NCI-H446 treated with DMSO at 0.1 percent for 48 hours (cell line): ENCODE measurements at places on chromosomes 13 and 19.

- DNase-seq, result no peak
Measured at GRCh38 chr13:35860661-35861060, 270.5 kb downstream of the DCLK1 start.

GRCh38 chr13:51229101-51229719, 7.0 kb downstream of the FAM124A start:
- no peak for DNase-seq

DNA sequence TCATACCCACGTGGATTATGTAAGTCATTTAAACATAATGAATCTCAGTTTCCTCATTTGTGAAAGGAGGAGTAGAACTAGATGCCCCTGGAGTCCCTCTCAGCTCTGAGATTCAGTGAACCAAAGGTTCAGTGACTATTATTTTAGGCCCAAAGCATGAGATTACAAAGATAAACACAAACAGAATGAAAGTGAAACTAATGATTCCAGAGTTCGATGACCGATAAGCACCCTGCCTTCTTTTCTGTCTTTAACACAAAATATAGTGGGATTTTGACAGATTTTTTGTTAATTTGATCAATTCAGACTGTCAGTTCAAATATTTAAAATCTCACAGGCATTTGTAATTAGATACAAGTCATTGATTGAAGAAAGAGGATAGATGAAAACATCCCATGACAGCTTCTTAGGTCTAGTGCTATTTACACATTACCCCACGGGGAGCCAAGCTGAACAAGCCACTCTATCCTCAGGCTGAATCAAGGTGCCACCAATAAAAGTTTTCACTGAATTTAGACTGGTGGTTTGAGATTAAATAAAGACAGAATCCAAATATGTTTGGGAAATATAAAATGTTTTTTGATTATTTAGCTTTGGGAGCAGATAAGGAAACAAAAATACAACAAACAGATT, 64.6 kb upstream of the RAP2A start:
- no peak for DNase-seq

- no peak for DNase-seq
Measured at GRCh38 chr19:3039641-3040077, 10.6 kb upstream of the TLE2 start.

DNA sequence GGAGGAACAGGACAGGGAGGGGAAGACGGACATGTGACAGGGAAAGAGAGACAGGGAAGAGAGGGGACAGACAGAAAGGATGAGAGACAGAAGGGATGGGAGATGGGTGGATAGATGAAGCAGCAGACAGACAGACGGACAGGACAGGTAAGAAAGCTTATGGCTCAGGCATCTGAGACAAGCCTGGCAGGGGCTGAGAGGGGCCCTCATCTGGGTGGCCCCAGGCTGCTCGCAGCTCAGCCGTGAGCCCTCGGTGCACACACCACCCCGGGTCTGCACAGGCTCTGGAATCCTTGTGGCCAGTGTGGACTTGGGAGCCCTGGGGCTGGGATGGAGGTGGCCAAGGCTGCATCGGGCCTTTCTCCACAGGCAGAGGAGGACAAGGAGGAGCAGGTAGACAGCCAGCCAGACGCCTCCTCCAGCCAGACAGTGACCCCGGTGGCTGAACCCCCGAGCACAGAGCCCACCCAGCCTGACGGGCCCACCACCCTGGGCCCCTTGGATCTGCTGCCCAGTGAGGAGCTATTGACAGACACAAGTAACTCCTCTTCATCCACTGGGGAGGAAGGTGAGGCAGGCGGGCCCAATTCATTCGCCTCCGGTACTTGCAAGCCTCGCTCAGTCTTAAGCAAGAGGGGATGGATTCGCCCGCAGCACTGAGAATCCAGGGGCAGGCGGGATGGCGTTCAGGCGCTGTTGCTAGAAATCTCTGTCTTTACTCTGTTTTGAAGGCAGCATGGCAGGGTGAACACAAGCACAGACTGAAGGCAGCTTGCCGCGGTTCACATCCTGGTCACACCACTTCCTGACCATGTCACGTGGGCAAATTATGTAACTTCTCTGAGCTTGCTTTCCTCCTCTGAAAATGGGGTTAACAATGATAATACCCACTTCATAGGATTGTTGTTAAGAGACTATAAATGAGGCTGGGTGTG, 14.0 kb downstream of the GRAMD1A start:
- no peak for DNase-seq

DNA sequence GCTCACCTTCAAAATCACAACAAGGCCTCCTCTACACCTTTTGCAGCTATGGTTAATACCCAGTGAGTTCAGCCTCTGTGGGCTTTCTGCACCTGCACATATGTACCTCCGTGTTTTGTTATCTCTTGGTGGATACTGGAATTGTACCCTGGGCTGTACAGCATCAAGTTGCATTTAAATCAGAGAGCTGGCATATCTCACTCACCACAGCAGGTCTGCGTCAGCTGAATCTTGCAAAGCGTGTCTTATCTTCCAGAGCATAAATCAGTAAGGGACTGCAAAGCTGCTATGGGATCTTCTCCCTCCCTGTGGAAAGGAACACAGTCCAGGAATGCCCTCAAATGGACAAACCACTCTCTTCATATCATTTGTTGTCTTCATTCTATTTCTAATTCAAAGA, 1048.7 kb downstream of the UQCRFS1 start:
- DNase-seq, result no peak

DNA sequence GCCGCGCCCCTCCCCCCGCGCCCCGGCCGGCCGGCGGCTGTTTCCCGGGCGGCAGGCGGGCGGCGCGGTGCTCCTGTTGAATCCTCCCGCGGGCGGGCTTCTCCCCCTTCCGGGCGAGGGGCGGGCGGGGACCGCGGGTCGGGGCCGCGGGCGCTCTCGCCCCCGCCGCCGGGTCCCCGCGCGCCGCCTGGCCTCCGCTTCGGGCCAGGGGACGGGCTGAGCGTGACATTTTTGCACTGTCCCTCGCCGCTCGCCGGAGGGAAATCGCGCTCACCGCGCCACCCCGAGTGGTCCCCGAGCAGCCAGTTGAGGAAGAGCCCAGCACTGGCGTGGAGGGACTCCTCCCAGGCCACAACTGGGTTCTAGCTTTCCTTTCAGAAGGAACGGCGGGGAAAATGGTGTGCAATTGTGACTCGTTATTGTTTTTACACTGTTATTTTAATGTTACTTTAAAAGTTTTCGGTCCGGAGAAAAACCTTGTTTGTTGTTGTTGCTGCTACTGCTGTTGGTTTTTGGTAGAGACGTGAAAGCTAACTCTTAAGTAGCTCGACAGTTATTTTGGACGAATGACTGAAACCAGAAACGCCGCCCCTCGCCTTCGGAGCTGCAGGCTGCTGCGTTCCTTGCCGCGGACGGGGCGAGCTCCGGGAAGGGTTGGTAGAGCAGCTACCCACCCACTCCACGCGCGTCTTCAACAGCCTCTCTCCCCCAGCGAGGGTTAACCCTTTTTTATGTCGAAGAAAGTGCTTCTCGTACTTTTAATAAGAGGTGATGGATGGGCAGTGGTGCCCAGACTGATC, 959 bp downstream of the PDS5B start:
- no peak for DNase-seq

- no peak for DNase-seq
Measured at GRCh38 chr19:7267792-7268704, 26.2 kb downstream of the INSR start.

- DNase-seq, result no peak
Measured at GRCh38 chr19:7349231-7349591, 474 bp downstream of the ARHGEF18 start.

DNA sequence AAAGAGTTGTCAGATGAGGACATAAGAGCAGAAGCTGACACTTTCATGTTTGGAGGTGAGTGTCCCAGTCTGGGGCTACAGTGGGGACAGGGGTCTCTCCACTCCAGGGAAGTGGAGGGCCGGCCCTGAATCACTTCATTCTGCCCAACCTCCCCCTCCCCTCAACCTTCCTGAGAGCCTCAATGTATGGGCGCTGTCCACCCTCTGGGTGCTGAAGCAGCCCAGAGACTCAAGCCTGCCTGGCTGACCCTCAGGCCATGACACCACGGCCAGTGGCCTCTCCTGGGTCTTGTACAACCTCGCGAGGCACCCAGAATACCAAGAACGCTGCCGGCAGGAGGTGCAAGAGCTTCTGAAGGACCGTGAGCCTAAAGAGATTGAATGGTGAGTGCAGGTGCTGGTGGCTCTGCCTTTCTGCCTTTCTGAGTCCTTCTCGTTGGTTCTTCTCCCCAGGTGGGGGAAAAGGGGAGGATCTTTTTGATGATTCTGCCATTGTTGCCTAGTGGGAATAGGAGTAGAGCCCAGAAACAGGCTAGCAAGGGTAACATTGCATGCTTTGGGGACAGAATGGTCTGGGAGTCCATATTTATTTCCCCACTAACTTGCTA, 8.8 kb downstream of the CYP4F8 start:
- DNase-seq, result no peak

- peak; percentile 76 for DNase-seq
Measured at GRCh38 chr19:15432629-15433518, 14.1 kb upstream of the AKAP8L start.

- no peak for DNase-seq
Measured at GRCh38 chr13:111116856-111117255, 1.7 kb downstream of the ARHGEF7 start.

GRCh38 chr13:89828506-89828905, 1519.0 kb upstream of the MIR17HG start:
- DNase-seq, result no peak

- DNase-seq, result peak; percentile 80
Measured at GRCh38 chr19:38229585-38230073, 5.6 kb upstream of the DPF1 start.

DNA sequence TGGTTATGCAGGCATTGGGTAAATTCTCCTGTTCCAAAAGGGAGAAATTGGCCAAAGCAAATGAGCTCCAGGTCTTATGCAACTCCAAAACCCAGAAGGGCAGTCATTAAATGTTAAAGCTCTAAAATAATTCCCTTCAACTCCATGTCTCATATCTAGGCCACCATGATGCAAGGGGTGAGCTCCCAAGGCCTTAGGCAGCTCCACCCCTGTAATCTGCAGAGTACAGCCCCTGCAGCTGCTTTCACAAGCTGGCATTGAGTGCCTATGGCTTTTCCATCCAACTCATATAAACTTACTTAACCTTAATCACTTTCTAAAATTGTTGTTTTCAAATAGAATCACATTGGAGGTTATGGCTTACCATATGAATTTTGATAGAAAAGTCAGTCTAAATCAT, 44.7 kb upstream of the ZNF429 start:
- DNase-seq, result no peak

GRCh38 chr13:27476943-27477703, 26.8 kb upstream of the MTIF3 start:
- DNase-seq, result no peak

- DNase-seq, result peak; percentile 57
Measured at GRCh38 chr19:17755977-17756670, 4.8 kb downstream of the FCHO1 start.

DNA sequence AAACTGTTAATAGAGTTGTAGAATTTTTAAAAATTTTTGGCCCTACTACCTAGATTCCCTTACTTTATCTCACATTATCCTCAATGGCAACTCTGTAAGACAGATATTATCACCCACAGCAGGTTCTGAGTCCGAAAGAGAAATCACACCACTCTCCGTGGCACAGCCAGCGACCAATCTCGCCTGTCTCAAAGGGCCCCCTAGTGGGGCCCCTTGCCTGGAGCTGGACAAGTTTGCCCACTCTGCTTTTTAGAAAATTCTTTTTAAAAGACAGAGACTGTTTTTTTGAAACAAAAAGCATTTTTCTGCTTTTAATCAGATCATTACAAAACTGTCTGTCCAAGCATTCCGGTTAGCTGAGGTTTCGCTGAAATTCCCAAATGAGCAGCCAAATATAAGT, 21.7 kb downstream of the PHF11 start:
- DNase-seq, result no peak

DNA sequence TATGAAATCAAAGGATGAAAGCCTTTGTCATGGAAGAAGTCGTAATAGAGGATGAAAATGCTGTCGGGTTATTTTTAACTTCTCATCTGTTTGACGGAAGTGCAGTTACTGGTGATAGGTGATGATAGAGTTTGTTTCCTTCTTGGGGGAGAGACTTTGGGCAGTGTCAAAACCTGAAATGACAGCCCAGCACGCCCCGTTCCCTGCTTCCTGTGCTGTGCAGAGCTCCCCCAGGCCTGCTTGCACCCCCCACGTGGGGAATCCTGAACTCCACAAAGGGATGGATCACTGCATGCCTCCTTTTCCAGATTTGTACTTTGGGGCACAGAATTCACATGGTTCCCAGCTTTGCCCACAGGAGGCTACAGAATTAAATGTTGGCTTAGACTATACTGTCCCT, 102.7 kb downstream of the ATP11A start:
- DNase-seq, result no peak

DNA sequence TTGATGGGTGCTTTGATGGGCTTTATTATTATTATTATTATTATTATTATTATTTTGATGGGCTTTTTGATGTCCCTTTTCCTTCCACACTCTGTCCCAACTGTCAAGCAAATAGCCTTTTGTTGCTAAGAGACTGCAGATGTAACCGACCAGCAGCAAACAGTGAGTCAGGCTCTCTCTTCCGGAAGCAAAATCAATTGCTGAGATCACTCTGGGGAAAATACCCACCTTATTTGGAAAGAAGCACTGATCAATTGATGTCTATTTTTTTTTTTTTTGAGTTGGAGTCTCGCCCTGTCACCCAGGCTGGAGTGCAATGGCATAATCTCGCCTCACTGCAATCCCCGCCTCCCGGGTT, 2.9 kb downstream of the LDLR start:
- DNase-seq, result no peak

- DNase-seq, result no peak
Measured at GRCh38 chr13:40570930-40571329, 95.5 kb downstream of the FOXO1 start.

DNA sequence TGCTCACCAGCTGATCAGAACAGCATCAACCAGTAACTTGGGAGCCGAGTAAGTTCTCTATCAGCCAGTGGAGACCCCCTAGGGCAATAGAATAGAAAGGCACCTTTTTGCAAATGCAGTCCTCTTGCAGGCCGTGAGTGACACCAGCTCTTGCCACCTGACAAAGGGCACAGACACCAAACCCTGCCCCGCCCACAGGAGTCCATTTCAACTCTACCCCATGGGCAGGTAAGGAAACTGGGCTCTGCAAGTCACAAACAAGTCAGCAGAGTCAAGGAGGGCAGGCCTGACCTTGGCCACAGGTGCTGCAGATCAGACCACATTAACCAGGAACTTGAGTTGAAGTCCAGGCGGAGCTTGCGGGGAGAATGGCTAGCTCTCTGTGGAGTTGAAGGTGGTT, 77.4 kb upstream of the SPATA13 start:
- DNase-seq, result no peak

GRCh38 chr13:24694907-24695306, 14.7 kb downstream of the ATP12A start:
- DNase-seq, result no peak

- DNase-seq, result no peak
Measured at GRCh38 chr19:53094754-53095575, 8.3 kb downstream of the ZNF160 start.

- no peak for DNase-seq
Measured at GRCh38 chr13:102815788-102816187, 16.9 kb downstream of the BIVM start.

GRCh38 chr13:44313674-44314073, 60.0 kb upstream of the SERP2 start:
- DNase-seq, result peak; percentile 17

DNA sequence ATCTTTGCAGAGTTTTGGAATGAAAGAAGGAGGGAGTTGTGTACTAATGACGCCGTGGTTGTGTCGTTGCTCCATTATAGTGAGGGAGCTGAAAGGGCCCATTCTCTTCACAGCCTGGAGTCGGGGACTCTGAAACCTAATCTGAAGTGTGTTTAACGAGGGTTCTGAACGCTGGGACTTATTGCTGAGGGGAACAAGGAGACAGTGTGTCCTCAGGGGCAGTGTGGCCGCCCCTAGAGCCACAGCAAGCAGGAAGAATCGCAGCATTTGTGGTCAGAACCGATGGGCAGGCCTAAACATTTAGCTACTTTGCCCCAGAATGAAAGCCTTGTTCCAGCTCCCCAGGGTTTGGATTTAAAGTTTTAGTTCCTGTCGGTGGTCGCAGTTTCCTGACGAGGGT, 156.4 kb upstream of the RNF113B start:
- DNase-seq, result no peak
